ENCODE measurements at places on chromosomes 6 and 20. TPM values are rescaled to one million over a fixed set of nuclear protein-coding genes. Genes with fewer than 3 reads are reported as not detected.

Gene FAM83B
- total RNA-seq = not detected

Gene SEL1L2
- total RNA-seq = not detected

GRCh38 chr6:149445095-149445466 lies 39.7 kb downstream of the ZC3H12D start:
- DNase-seq = no peak

DNA sequence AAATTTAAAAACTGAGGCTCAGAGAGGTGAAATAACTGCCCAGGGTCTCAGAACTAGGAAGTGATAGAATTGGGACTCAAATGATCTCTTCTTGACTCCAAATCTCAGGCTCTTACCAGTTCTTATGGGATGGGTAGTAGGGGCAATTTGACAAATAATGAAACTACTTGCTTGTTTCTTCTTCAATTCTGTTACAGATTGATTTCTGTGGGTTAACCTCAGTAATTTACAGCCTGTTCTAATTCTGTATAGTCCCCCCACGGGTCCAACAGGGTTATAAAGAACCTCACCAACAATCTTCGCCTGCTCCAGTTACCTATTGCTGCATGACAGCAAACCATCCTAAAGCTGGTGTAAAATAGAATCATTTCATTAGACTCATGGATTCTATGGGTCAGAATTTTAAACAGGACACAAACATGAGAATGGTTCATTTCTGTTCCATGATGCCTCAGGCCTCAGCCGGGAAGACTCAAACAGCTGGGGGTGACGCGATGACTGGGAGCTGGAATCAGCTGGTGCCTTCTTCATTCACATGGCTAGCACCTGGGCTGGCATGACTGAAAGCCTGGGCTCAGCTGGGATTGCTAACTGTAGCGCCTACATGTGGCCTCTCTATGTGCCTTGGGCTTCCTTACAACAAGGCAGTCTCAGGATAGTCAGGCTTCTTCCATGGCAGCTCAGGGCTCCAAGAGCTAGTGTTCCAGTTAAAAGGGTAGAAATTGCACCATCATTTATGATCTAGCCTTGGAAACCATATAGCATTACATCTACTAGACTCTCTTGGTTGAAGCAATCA lies 6.6 kb upstream of the WFDC2 start:
- DNase-seq = no peak

GRCh38 chr6:30178837-30179236 lies 15.5 kb downstream of the TRIM15 start:
- DNase-seq = no peak

Measured in activated naive CD8-positive, alpha-beta T cell treated with anti-CD3 and anti-CD28 coated beads, Interleukin-2, amount 10 ng/mL, durations not matched to agents 7 days and 5 days (primary cell).